Activated CD4-positive, CD25-positive, alpha-beta regulatory T cell (primary cell): ENCODE measurements at places on chromosomes 5 and 9.

GRCh38 chr5:135851915-135852845 is 17.7 kb downstream of the SLC25A48 start:
- no peak for DNase-seq

DNA sequence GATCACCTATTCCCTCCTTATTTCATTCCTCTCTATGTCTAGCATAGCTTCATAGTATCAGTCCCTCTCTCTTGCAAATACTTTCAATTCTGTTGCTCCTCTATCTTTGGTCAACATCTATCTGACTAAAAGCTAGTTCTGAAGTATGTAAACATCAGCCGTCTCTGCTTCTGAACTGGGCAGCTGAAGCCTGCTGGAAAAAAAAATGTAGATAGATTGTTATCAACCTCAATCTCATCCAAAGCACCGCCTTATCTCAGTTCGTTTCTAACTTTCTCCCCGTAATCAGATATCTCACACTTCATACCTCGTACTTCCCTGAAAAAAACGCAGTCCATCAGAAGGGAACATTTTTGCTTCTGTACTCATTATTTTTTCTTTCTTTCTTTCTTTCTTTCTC is 4.5 kb upstream of the SEMA6A start:
- DNase-seq: no peak

DNA sequence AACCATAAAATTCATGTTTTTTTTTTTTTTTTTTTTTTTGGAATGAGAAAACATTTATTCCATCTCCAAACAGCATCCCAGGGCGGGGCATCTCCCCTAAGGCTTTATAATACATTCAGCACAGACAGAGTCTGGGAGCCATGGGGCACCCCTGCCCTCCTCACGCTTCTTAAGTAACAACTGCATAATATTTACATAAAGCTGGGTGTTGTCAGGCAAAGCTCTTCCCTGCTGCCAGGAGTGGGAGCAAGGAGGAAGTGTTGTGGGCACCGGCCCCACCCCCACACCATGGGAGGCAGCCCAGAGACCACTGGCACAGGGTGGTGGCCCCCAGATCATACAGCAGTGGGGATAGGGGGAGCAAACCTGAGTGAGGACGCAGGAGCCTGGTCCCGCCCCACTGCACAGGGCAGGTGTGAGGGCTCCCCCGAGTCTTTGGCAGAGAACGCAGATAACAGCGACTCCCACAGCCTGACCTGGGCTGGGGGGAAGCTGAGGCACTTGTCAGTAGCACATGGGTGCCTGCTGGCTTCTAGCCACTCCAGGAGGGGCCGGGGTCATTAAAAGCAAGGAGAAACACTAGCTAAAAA is 86.1 kb upstream of the CEP78 start:
- no peak for DNase-seq

- no peak for DNase-seq
Observed at GRCh38 chr5:153350175-153350883, 140.1 kb upstream of the GRIA1 start.

DNA sequence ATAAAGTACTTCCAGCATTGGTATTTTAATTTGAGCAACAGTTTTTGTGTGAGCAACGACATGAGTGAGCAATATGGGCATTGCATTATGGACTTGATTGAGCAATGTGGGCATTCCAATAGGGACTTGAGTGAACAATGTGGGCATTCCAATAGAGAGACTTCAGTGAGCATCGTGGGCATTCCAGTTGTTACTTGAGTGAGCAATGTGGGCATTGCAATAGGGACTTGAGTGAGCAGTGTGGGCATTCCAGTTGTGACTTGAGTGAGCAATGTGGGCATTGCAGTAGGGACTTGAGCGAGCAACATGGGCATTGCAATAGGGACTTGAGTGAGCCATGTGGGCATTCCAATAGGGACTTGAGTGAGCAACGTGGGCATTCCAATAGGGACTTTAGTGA is 52.2 kb downstream of the ZCCHC7 start:
- DNase-seq: no peak
